Dermis microvascular lymphatic vessel endothelial cell (primary cell): ENCODE measurements at places on chromosomes 5 and 9. TPM values are rescaled to one million over a fixed set of nuclear protein-coding genes. Genes with fewer than 3 reads are reported as not detected.
A peak's percentile ranks its signal among the peaks of the same experiment; 100 is the strongest.

DNA sequence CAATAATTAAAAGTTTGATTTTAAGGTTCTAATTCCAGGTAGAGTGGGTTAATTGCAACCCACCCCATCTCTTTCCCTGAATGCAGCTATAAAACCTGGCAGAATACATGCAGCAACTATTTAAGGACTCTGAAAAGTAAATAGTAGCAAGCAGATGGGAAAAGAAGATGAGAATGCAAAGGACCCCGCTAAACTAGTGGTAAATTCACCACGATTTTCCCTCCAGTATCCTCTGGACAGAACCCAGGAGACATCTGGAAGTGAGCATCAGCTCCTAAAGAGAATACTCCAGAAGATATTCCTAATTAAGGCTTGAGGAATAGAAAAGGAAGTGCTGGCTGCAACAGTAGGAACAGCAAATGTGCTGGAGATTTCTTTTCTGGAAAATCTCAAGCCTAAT is 170.9 kb downstream of the FRMD3 start:
- DNase-seq = no peak

- no peak for DNase-seq
Observed at GRCh38 chr5:159849437-159850083, 66.7 kb upstream of the ADRA1B start.

DNA sequence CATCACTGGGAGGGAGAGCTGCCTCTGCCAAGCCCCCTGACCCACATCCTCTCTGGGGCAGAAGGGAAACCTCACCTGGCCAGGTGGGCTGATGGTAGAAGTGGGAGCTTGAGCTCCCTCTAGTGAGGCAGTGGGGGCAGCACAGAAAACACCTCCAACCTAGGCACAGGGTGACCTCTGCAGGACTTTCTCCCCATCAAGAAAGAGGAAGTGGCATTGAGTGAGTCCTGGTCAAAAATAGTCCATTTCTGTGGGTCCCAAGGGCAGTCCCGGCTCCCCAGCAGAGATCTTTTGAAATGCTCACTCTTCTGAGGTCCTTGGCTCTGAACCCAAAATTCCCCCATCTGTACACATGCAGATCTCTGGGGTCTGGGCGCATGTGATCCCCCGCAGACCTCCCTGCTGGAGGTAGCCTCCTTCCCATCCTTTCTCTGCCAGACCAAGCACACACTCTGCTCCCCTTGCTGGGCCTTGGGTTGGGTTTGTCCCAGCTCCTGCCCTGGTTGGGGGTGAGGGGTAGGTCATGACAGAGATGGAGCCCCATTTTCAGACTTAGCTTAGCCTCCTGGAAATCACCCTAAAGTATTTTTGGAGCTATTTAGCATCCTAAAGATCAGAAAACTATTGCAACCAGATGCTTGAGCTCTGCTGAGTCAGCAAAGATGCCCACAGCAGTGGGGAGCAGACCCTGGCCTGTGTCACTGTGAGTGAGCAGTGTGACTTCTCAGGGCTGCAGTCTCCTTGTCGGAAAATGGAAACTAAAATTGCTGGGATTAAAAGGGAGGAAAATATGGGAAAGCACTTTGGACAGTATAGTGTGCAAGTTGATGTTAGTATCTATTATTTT is 41.6 kb upstream of the LCP2 start:
- DNase-seq = no peak

DNA sequence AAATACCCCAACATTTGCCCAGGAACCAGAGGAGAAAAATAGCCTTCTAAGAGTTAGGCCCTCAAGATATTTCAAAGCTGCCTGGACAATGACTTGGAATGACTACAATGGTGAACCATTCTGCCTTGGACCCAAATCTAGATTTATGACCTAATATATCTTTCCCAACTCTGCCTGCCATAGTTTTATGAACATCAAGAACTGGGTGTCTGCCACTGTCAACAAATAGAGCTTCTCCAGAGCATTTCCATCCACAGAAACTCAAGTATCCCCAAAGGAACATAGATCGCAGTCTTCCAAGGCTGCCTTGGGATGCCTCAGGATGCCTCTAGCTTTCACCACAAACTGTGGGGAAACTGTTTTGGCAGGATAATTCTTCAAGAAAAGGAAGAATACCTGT is 48.2 kb upstream of the NFIB start:
- DNase-seq = no peak

DNA sequence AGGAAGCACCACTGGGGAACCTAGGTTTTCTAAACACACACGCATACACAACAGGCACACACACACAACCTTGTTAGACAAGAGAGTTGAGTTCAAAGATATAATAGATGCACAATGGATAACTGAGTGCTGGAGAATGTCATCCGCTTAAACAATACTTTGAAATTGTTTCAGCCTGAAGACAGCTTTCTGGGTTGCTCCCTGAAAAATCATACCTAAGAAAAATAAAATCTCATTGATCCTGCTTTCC is 126.1 kb downstream of the TMEM161B start:
- no peak for DNase-seq

DNA sequence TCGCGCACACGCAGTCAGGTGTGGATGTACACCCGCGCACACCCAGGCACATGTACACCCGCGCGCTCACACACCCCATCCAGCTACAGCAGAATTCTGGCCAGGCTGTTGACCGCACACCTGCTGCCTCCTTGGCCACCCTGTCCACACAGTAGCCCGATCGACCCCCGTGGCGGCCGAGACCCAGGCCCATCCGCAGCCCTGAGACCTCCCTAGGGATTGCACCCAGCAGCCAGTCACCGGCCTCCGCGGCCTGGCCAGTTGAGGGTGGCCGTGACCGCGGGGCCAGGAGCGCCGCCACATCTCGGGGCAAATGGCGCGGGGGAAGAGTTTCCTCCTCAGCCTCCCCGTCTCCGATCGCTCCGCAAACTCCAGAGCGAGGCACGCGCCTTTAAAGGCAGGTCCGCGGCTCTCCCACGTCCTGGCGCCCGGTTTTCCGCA is 774 bp upstream of the ADAMTS16 start:
- DNase-seq = no peak

DNA sequence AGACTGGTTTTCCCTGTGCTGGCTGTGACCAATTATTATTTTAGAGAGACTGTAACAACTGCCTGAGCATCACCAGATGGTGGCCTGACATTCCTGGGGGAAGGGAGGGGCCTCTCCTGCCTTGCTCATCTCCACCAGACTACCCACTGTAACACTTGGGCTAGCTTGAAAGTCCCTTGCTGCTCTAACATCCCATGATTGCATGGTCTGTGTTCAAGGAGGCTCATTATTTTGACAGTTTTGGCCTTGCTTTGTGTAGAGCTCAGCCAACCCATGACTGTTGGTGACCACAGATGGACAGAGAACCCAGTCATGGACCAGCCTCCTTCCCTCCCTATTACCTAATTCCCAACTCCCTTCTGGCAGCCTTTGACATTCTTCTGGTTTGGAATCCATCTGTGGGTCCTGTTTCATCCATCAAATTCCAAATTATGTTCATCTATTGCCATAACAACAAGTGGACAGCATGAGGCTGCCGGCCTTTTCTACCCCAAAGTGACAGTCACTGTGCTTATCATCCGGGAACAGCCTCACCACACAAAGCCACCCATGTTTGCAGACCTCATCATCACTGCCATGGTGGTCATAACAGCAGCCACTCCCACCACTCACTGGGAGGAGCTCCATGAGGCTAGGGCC is 49.0 kb upstream of the ICE1 start:
- DNase-seq = no peak

Gene SLC34A1
- not detected in 2 replicates for total RNA-seq

DNA sequence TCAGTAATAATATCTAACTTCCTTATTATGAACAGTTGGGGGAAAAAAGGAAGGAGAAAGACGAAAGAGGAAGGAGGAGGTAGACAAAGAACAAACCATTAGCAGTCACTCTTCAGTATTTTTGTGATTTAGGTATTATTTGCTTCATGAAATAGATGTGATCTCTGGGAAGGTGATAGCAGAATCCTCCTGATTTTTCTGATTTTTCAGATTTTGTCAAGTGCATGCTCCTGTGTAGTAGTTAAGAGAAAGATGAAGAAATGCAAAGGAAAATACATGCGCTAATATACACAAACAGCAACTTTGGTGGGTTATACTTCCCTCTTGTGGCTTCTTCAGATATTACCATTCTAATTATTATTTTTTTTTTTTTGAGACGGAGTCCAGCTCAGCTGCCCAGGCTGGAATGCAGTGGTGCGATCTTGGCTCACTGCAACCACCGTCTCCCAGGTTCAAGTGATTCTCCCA is 31.6 kb downstream of the LMNB1 start:
- DNase-seq = peak; percentile 44

Gene LCN15
- 0.13 TPM in 1 of 2 replicates, not detected in the other for total RNA-seq

DNA sequence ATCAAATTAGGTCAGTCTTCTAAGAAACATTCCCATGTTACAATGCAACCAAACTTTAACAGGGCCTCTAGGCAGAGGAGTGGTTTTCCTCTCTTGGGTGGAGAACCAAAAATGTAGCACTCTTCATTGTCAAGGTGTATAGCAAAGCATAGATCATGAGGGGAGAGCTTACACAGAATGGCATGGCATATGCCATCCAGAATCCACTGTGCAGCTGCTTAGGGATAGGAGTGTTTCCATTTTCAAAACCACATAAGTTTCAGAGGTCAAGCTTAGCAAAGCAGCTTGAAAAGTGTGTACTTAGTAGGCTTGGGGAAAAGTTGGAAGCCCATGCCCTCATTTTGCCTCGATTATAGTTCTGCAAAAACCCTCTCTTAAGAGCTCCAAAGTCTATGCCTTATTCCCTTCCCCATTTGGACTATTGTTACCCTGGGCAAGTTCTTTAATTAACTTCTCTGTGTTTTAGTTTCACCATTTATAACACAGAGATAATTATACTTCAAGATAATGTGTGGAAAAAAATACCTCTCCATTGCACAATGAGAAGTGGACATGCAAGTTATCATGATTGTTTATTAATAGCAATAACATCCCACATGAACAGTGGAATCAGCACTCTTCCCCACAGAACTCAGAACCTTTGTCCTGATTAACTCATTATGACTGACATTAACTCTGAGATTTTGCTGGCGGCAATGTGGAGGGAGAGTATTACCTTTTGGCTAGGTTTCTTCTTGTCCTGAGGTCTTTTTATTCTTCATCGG is 398.9 kb upstream of the WWC1 start:
- DNase-seq = no peak

- no peak for DNase-seq
Observed at GRCh38 chr9:83247732-83248131, 184.8 kb upstream of the RASEF start.

DNA sequence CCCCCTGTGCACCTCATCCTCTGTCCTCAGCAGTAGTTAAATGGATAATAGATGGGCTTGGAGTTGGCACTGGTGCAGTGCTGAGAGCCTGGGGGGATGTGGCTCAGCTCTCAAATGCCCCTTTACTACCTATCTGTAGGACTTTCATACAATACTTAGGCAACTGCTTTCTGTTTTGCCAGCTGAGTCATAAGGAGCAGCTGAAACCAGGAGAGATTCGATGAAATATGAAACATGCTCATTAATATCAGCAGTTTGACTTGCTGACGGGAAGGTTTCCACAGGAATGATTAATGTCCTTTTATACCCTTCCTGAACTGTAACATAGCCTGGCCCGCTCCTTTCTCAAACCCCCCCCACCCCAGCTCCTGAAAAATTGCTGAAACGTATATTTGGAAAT is 142.6 kb downstream of the SAXO1 start:
- no peak for DNase-seq

DNA sequence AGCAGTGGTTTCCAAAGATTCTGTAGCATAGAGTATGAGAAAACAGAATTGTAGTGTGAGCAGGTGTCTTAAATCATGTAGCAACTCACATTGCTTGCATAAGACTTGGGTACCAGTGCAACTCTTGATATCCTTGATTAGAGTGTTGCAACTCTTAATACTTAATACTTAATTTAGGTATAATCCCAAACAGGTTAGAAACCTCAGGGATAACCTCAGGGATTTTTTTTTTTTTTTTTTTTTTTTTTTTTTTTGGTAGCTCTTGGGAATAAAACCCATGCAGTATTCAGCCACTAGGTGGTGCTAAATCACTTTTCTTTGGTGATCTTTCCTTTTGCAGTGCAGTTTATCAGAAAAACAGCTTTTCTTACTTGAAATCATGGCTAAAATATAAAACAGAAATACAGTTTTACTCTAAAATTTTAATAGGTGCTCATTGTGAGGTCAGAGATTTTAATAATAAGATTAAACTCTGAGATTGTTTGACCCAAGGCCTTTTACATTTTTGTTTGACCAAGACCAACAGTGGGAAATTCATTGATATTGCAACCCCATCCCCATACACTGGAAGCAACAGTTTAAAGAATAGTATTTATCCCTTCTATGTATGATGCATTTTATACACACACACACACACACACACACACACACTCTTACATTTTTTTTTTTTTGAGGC is 55.3 kb downstream of the ERAP1 start:
- DNase-seq = peak; percentile 65

Gene C9
- under 0.01 and 0.25 TPM in 2 replicates for total RNA-seq

DNA sequence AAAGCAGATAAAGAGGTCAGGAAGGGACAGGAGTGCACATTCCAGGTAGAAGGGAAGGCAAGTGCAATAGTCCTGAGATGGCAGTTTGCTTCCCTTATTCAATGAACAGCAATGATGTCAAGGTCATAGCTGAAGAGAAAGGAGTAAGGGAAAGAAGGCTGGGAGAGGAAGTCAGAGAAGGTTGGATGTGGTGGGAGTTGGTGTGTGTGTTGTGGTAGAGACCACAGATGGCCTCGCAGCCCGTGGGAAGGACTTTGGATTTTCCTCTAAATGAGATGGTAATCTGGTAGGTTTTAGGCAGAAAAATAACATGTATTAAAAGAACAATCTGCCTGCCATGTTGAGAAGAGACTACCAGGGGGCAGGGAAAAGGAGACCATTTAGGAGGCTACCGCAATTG is 25.1 kb upstream of the LPAR1 start:
- DNase-seq = no peak

DNA sequence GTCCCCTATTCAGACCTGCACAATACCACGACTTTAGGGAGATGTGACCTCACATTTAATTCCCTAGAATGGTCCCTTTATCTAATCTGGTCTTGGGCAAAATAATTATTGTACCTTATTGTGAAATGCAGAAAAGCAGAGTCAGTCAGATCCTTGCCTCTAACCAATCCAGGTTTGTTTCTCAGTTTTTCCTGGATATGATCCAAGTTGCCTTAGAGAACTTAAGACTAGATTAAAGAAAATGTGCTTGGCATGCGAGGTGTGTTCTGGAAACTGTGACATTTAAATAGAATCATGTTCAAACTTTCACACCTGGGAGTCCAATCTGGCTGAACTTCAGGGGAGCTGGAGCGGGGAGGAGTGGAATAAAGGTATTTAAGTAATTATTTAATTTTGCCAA is 696.2 kb downstream of the DNAH5 start:
- DNase-seq = no peak

GRCh38 chr9:98634685-98635336 is 73.9 kb downstream of the GABBR2 start:
- no peak for DNase-seq

Gene CCDC183
- 0.26 and 0.51 TPM in 2 replicates for total RNA-seq

GRCh38 chr9:130770679-130771442 is 64.2 kb upstream of the ABL1 start:
- peak; percentile 77 for DNase-seq

- no peak for DNase-seq
Observed at GRCh38 chr9:76620581-76620980, 143.7 kb upstream of the PCA3 start.

- DNase-seq = no peak
Observed at GRCh38 chr5:159951834-159952233, 35.6 kb downstream of the ADRA1B start.

- DNase-seq = no peak
Observed at GRCh38 chr9:27339661-27340284, 42.8 kb upstream of the EQTN start.
